ENCODE measurements at places on chromosomes 4 and X.

- DNase-seq: peak; percentile 49
These were observed 169.8 kb upstream of the GALNT7 start for GRCh38 chr4:172998527-172999469.

- DNase-seq: peak; percentile 25
These were observed 437.7 kb upstream of the FRG1 start for GRCh38 chr4:189502841-189503435.

- DNase-seq: no peak
These were observed 47.6 kb upstream of the TMEM131L start for GRCh38 chr4:153418558-153418957.

DNA sequence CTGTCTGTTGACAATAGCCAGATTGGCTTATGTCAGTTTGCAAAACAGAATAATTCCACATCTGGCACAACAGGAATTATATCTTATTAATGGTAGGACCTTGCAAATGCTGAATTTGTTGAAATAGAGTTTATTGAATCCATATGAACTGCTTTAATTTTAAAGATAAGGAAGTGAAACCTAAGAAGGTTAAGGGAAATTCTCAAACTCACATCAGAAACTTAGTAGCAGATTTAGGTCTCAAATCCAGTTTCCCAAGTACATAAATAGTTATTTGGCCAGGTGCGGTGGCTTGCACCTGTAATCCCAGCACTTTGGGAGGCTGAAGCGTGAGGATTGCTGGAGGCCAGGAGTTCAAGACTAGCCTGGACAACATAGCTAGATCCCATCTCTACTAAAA lies 117.1 kb downstream of the HNRNPD start:
- DNase-seq: no peak

GRCh38 chr4:13159041-13159620 lies 325.0 kb downstream of the RAB28 start:
- no peak for DNase-seq

GRCh38 chrX:10190367-10190766 lies 33.6 kb downstream of the CLCN4 start:
- peak; percentile 47 for DNase-seq

- no peak for DNase-seq
These were observed 351.9 kb upstream of the FTHL17 start for GRCh38 chrX:31423609-31424189.

DNA sequence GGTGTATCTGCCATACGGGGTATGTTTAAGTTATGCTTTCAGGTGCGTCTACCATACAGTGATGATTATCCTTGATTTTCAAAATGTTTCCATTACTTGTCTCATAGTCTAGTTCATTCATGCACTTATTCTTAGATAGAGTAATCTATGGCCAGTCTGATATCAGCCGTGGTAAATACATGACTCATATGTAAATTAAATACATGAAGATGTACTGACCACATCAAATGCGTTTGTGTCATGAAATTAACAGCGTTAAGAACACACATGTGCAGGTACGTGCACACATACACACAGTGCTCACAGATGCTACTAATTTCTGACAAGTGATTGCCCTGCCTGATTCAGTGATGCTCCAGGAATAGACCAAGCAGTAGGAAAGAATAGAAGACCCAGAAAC lies 75.2 kb upstream of the EXOC1L start:
- DNase-seq: no peak

- no peak for DNase-seq
These were observed 136.8 kb downstream of the ADAM29 start for GRCh38 chr4:175054980-175055379.

DNA sequence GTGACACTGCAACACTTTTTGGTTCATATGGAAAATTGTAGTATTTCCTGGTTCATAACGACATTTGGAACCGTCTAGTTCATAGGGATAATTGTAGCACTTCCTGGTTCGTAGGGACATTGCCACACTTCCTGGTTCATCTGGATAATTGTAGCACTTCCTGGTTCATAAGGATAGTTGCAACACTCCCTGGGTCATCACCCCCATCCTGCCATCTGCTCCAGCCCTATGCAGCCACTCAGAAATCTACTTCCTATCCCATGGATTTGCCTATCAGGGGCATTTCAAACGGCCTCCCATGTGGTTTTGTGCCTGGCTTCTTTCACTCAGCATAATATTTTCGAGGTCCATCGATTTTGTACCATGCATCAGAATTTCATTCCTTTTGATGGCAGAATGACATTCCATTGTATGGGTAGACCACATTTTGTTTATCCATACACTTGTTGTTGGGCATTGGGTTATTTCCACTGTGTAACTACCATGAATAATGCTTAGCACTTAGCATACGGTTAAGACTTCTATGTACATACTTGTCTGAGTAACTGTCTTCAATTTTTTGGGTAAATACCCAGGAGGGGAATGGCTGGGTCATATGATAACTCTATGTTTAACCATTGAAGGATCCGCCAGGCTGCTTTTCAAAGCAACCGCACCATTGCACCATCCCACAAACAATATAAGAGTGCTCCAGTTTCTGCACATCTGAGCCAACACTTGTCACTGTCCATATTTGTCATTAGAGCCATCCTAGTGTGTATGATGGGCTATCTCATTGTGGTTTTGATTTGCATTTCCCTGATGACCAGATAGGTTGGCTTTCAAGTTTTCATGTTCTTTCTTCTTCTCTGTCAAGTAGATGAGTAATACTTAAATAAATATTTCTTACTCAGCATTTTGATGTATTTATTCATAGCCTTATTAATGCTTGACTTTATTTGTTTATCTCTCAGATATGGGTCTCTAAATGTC lies 58.3 kb upstream of the CD99 start:
- no peak for DNase-seq

DNA sequence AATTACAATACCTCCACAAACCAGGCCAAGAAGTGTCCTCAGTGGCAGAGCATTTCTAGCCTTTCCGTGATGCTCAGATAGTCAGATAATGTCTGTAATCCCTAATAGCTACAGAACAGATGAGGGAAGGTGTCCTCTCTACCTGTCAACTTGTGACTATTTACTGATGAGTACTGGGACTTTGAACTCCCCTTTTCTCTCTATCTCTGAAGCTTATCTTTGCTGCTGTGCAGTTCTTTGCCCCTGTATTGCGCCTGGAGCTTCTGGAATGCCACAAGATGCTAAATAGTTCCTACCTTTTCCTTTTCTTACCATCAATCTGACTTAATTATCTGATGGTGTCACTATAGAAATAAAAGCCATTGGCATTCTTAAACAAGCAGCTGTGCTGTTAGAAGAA lies 30.5 kb downstream of the FGF2 start:
- no peak for DNase-seq

GRCh38 chr4:82125787-82126297 lies 247.9 kb downstream of the HNRNPD start:
- no peak for DNase-seq

DNA sequence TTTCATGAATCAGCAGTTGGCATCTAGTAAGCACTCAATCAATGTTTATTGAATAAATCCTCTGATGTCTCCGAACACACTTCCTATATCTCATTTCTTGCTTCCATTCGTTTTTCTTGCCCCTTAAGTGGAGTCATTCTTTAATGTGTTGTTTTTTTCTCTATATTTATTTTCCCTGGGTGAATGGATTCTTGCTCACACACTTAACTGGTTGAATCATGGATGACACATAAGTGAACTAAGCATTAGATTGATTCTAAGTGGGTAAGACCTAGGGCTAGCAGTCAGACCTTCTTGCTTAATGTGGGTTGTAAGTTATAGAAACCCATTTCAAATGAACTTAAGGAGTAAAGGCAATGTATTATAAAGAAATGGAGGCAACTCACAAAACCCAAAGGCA lies 111.1 kb downstream of the RTL3 start:
- no peak for DNase-seq

- no peak for DNase-seq
These were observed 449.5 kb upstream of the HS3ST1 start for GRCh38 chr4:11878241-11878640.

GRCh38 chr4:128386761-128387599 lies 99.4 kb upstream of the PGRMC2 start:
- DNase-seq: peak; percentile 59

- no peak for DNase-seq
These were observed 1628.2 kb upstream of the IGFBP7 start for GRCh38 chr4:58738375-58738774.

GRCh38 chr4:148166132-148166591 lies 276.1 kb downstream of the NR3C2 start:
- DNase-seq: no peak

DNA sequence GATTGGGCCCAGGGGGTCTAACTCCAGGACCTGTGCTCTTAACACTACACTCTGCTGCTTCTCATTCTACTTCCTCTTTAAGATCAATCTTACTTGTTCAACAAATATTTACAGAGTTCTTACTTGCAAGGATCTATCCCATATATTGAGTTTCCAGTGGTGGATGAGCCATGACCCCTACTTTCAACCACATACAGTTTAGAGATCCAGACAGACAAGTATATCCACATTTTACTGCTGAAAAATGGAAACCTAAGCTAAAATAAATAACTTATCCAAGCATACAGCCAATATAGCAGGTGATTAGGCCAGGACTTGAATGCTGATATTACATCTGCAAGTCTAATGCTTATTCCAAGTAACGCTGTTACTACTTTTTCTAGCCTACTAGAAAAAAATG lies 18.7 kb downstream of the TMEM150C start:
- DNase-seq: no peak

- DNase-seq: no peak
These were observed 24.0 kb downstream of the NPY5R start for GRCh38 chr4:163367651-163368050.

GRCh38 chrX:147890756-147891155 lies 21.0 kb upstream of the FMR1 start:
- DNase-seq: no peak

GRCh38 chrX:69318651-69319340 lies 153.5 kb upstream of the PJA1 start:
- no peak for DNase-seq

DNA sequence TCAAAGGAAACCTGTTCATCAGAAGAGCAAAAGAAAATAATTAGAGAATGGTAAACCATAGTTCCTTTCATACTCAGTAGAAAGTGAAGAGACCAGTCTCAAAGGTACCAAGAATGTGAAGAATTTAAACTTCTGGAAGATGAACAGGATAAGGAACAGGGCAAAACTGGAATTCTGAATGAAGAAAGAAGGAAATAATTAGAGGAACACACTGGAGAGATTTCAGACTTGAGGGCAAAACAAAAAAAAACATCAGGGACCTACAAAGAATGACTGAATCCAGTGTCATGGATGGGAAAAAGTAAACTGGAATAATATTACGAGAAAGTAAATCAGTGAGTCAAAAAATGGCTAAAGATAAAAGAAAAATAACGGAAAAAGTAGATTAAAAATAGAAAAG lies 245.6 kb upstream of the NEIL3 start:
- no peak for DNase-seq

- DNase-seq: peak; percentile 2
These were observed 520.4 kb downstream of the NLGN4X start for GRCh38 chrX:5708251-5708650.

DNA sequence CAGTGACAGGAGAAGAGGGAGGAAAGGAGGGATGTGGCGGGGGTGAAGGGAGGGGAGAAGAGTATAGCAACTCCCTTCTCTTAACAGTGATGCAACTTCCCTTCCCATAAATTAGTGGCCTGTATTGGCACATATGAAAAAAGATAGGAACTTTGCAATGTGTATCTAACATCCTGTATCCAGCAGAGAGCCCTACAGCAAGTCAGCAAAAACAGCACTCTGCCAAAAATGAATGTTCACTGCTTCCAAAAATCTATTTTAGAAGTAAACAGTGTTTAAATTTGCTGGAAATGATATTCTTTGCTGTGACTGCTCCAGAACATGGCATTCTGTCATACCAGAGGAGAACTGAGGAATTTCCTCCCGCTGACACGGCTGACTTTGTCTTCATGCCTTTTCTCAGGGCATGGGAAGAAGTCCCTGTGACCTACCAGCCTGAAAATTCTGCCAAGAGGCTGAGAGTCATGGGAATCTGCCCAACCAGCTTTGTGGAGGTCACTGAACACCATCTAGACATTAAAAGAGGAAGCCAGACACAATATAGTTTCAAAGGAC lies 343.4 kb upstream of the RASGEF1B start:
- peak; percentile 38 for DNase-seq

DNA sequence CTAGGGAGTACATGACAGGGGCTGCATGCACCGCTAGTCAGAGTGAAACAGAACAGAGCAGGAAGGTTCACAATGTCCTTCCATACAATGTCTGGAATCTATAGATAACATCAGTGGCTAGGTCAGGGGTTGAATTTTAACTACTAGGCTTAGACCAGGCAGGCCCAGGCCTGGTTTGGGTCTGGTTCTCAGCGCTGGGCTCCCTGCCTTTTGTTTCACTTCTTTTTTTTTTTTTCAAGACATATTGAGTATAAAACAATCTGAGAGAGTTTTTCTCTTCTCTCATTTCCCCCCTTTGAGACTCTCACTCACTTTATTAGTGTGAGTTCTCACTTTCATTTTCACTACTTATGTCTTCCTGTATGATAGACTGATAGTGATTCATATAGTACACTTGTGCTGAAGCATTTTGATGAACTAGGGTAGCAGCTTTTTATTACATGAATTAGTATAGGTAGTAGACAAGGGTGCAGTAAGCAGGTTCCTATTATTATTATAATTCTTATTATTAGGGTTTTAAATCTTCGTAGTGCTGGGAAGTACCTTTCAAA lies 120.0 kb upstream of the ZDHHC15 start:
- DNase-seq: no peak

DNA sequence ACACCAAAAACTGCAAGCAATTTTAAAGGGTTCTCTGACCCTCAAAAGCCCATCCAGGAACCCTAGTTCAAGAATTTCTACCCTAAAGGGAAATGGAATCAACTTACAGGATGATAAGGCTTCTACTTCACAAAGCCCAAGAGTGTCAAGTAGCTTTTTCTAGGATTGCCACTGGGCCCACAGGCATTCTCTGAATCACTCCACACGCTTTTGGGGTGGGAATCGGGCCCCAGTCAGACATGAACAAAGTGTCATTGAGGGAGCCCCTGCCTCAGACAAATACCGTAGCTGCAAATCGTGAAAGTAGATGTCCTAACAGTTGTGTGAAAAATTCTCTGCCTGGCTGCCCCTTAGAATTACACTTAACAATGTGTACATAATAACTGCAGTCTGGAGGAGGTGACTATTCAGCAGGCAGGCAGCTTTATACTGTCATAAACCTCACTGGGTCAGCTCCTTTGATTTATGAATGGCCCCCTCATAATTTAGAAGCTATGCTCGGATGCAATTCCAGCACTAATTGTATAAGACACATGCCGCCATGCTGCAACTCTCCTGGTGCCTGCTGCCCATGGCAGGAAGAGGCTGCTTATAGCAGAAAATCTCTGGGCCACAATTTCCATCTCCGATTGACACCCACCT lies 36.7 kb downstream of the CHRDL1 start:
- no peak for DNase-seq

- no peak for DNase-seq
These were observed 324.1 kb upstream of the DIPK2B start for GRCh38 chrX:45524805-45525204.

- peak; percentile 46 for DNase-seq
These were observed 124.5 kb upstream of the PLAC1 start for GRCh38 chrX:134782796-134783195.

GRCh38 chr4:134777606-134778005 lies 576.0 kb upstream of the PABPC4L start:
- DNase-seq: no peak
